ENCODE measurements at places on chromosomes 12 and 14. TPM values are rescaled to one million over a fixed set of nuclear protein-coding genes. Genes with fewer than 3 reads are reported as not detected.

DNA sequence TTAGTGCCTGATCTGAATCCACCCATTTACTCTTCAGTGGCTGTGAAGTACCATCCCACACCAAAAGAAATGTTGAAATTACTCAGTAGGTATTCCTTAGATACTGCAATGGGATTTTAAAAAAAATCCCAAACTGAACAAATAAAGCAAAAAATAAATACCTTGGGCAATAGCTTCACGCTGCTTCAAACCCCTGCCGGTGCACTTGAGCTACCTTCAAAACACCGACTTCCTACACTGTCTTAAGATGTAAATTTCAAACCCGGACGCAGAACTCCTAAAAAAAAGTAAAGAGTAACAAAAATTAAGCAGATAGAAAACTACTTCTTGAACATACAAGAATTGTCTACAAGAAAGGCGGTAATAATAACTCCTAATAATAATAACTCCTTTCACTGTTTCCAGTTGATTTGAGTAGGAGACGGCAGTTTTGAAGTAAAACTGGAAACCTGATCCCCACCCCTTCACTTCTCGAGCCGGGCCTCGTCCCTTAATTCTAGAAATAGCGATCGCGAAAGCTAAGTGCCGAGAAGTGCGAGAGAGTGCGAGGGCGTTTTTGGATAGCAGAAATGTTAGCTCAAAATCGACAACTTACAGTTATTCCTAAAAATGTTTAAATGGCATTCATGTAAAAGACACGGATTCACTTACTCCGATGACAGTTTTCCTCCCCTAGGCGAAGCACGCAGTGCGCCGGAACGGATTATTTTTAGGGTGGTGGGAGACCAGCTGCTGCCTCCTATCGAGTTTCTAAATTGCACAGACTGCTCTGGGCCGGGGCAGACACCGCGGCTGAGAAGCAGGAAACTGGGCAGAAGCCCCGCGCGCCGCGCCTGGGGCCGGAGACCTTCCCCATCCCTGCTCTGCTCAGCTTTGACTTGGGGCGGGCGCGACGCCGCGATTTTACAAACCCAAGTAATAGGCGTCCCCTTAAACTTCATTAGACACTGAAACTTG lies at the start of gene ABCC9:
Gene ABCC9 (minus strand): TSS at position 878 of the 957 bp plus-strand sequence. CDS start 4,752 bp downstream, outside the sequence.
- DNase-seq: no peak

DNA sequence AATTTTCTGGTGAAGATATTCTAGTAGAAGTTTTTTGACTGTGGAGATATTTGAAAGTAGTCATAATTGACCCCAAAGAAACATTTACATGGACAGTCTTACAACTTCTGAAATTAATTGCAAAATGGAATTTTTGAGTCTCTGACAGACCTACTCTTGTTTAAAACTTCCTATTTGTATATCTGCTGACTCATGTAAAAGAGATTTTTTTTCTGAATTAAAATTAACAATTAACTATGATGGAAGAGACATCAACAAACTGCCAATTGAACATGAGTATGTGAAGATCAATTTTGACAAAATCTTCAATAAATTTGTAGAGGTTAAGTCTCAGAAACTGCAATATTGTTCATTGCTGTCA lies 108.5 kb upstream of the MAX start:
- no peak for DNase-seq

- peak; percentile 14 for DNase-seq
Measured at GRCh38 chr12:108559748-108560147, 1.2 kb downstream of the SART3 start.

DNA sequence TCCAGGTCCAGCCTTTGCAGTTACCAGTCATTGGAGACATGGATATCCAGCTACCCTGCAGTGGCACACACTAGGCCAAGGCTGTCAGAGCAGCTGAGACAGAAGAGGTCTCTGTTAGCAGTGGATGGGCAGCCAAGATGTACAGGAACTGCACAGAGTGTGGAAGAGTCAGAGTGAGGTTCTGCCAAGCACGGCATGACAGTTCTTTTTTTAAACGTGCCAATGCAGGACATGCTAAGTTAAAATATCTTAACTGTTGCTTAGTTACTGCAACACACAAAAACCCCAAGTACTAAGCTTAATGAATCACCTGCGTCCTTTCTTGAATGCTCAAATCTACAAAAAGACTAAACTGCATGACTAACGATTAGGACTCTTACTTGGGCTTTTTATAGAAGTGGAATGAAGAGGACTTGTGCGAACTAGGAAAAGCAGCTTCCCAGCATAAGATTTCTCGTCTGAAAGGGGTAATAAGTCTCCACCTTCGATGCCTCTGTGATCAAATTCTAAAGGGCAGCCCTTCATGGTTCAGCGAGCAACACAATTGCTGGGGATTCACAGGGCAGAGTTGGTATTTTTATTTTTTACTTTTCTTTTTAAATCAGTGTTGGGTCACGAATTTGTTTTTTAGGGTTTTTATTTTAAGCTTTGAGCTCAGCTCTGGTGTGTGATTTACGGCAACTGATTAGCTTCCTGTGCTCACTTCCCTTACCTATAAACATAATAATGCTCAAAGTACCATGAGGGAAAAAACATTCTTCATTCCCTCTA lies 20.6 kb downstream of the MAPK1IP1L start:
- DNase-seq: no peak

GRCh38 chr14:103932791-103933490 lies 4.7 kb downstream of the TDRD9 start:
- DNase-seq: no peak

DNA sequence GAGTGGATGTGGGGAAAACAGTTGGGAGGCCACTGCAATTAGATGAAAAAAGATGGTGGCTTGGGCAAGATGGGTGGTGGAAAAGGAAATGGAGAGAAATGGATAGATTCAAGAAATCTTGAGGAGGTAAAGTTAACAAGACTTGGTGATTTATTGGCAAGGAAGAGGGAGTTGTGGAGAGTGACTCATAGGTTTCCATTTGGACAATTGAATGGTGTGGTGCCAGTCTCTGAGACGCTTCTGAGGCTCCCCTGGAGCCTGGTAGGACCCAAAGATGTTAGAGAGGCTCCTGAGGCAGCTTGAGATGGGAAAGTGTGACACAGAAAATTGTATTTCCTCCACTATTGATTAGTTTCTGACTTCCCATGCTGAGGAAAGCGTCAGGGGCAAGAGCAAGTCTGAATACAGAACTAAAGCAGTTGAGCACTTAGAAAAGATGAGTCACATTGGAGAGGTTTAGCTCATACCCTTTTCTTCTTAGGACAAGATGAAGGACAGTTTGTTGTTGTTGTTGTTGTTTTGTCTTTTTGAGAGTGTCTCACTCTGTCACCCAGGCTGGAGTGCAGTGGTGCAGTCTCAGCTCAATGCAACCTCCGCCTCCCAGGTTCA lies 4.5 kb downstream of the PRPF40B start:
- no peak for DNase-seq

- DNase-seq: no peak
Measured at GRCh38 chr12:107503887-107504885, 181.4 kb upstream of the PWP1 start.

DNA sequence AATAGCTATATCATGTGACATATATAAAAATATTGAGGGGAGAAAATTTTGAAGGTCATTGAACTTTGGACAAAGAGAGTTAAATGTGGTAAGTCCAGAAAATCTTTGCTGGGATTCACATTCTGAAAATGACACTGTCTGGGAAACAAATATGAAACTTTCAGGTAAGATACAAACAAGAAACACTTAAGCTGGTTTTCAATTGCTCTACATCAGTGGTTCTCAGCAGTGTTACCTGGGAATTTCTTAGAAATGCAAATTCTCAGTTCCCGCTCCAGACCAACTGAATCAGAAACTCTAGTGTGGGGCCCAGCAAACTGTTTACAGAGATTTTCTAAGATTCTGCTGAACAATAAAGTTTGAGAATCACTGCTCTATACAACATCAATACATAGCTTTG lies 3.6 kb upstream of the CDK17 start:
- no peak for DNase-seq

DNA sequence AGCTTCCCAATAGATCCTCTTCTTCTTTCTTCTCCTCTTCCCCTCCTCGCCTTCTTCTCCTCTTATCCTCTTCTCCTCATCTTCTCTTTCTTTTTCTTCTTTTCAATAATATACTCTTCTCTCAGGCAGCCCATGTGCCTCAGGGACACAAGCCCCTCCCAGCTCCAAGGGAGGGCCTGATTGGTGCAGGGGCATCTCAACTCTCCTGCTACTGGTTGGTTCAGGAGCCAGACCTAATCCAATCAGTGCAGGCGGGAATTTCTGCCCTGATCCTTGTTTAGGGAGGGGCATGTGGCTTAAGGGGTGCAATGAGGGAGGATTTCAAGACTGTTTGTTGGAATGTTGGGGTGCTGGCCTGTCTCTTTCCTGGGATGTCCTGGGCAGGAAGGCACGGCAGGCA lies 9.0 kb downstream of the SERPINA12 start:
- no peak for DNase-seq

GRCh38 chr12:89227774-89228173 lies 124.5 kb downstream of the DUSP6 start:
- no peak for DNase-seq

DNA sequence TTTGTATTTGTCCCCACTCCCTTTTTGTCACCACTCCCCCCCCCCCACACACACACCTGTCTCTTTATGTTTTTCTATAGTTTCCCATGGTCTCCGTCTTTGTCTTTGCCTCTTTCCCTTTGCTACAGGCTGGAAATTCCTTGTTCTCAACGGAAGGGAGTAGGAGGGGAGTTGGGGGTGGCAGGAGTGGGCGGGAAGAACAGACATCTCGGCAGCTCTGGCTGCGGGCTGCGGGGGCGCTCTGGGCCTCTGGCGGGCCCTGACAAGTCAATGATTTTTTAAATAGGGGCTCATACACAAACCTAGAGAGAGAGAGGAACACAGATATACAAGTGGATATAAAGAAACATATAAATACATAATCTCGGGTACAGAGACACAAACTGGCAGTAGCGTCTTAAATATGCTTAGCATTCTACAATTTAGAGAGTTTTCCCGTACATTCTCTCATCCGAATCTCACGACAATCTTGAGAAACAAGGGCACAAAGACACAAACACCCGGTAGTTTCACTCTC lies 2.4 kb upstream of the NAB2 start:
- peak; percentile 74 for DNase-seq

DNA sequence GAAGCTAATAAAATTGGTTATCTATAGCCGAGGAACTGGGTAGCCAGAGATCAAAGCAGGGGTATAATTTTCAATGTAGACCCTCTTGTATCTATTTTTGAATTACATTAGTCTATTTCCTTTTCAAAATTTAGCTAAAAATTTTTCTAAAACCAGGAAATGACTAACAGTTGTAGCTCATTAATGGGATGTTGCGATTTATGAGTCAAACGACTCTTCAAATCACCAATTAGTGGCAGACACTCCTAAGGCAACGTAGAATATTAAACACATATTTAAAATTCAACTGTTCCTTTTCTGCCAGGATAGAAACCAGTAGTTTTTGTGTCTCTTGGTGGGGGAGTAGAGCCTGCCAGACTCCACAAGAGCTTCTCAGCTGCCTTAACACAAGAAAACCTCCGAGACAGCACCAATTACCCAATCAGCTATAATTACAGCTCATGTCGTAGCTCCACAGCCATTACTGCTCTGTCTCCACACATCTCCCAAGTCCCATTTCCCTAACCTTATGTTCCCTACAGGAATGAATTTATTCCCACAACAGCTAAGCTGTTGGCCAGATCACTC lies 26.9 kb downstream of the GCN1 start:
- DNase-seq: no peak

GRCh38 chr12:48999371-49000131 lies at the start of gene DDN:
TSS of gene DDN (minus strand) at chr12:48999375. CDS start at chr12:48999287, 88 bp downstream.
- peak; percentile 72 for DNase-seq

DNA sequence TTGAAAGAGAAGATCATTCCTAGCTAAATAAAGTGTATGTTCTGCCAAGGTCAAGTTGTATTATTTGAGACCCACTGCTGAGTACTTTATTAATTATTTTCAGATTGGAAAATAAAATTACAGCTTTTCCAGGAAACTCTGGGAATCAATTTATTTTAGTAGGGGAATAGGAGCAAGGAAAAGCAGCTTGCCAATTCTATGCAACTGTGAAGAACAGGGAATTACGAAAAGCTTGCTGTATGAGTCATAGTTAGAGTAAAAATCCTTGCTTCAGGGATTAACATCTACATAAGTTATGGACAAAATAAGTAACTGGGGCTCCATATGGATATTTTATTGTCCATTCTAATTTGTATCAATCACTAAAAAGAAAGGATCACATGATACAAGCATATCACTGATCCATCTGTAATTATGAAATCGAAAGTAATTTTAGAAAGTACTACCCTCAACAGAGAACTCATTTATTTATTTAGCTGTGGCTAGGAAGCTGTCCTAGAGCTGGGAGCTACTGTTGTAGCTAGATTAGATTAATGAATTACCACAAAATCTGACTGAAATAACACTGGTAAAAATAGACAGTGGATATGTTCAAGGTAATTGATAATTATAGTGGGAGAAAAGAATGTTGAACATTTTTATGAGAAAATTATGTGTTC lies 303.5 kb upstream of the NPAS3 start:
- DNase-seq: no peak

DNA sequence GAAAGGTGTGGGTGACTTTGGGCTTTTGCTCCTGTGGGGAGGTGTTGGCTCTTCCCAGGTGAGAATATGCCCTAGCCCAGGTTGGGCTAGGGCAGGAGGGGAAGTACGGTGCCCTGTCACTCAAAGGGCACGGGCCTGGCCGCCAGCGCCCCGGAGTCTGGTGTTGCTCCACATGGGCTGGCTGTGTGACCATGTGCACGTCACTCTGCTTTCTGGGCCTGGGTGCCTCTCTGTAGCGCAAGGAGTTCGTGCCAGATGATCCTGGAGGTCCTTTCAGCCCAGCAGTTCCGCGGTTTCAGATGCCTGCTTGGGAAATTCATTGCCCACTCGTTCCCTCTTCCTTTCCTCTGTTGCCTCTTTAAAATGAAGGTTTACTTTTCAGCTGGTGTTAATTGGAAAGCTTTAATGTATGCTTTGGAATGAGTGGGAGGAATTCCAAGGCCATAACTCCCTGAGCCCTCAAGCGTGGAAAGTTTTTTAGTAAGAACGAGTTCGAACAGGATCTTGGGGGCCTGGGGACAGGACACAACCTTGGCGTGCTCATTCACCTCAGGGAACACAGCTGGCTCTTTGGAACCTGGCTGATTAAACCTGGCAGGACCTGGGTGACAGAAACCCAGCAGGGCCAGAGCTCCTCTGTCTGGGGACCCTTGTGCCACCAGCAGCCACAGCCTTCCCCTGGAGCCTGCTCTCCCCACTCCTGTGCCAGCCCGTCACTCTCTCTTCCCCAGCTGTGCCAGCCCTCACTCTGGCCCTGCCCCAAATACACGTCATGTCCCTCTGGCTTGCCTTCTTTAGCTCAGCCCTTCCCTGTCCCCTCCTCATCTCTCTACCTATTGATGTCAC lies 42.8 kb downstream of the TSPAN9 start:
- no peak for DNase-seq

The AGAP2 gene
- total RNA-seq: 0.60 TPM

The KCNC2 gene
- not detected for total RNA-seq

The OTOGL gene
- not detected for total RNA-seq

The FAM186B gene
- total RNA-seq: 0.18 TPM

The PGF gene
- total RNA-seq: 0.44 TPM

The CD4 gene
- 0.27 TPM for total RNA-seq

The AMHR2 gene
- 15.0 TPM for total RNA-seq

The KLRG1 gene
- 1.4 TPM for total RNA-seq

The ACOT4 gene
- not detected for total RNA-seq

The DRAM1 gene
- total RNA-seq: 4.2 TPM

The LRP1-AS gene
- total RNA-seq: not detected

The TAS2R7 gene
- not detected for total RNA-seq

Data from K562 (cell line).